NCI-H187 treated with DMSO at 0.1 percent for 48 hours (cell line): ENCODE measurements at places on chromosomes 6 and 20.

GRCh38 chr6:110185879-110186278 is 5.7 kb downstream of the CDC40 start:
- DNase-seq: no peak

GRCh38 chr6:119479860-119480655 is 130.5 kb upstream of the MAN1A1 start:
- no peak for DNase-seq

DNA sequence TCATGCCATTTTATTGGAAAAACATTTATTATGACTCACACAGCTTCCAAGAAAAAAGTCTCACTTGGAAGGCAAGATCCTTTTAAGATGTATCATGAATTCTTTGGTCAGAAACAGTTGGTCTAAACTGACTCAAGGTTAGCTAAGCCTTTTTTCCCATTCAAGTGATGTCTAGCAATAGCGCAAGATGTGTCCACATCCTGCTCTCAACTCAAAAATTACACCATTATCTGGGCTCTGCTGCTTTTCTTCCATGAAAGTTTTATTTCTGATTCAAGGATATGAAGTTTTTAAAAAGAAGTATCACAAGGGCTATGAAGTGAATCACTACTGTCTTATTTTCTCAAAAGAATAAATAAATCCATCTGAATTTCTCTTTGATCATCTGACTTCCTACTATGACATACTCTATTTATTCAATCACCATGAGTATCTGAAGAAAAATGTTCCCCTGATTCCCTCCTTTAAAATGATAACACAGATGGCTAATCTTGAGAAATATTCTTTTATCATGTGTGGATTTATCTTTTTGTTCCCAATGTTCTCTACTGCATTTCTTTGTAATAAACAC is 139.2 kb downstream of the AHI1 start:
- no peak for DNase-seq

- DNase-seq: no peak
Observed at GRCh38 chr6:82720992-82721391, 344.6 kb downstream of the UBE3D start.

- DNase-seq: no peak
Observed at GRCh38 chr6:14348389-14348788, 230.8 kb downstream of the CD83 start.

DNA sequence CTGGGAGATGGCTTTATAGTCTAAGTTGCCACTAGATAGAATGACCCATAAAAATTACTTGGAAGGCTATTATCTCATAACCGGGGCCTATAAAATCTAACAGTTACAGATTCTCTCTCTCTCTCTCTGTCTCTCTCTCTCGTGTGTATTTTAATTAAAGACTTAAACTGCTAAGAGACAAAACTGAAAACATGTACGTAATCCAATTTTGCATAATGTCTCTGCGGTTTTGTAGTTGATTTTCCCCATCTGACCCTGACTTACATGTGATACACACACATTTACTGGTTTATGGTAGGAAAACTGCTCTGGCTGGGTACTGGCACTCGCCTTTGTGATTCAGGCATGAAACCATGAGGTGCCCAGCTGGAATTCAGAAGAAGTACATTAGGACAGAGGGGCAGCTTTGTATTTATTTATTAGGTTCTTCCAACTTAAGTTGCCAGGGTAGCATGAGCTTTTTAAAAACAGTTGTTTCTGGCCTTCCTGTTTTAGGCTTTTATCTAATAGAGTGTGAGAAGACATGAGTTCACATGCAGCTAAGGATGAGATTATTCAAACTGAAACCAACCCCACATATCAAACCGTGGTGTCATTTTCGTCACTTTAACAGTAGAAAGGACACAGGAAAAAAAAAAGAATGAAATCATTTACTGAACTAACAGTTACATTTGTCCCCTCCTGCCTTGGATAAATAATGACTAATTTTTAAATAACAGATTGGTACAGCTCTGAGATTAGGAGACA is 182.5 kb downstream of the GMPR start:
- DNase-seq: no peak

GRCh38 chr6:117534974-117535373 is 52.5 kb downstream of the DCBLD1 start:
- DNase-seq: no peak

DNA sequence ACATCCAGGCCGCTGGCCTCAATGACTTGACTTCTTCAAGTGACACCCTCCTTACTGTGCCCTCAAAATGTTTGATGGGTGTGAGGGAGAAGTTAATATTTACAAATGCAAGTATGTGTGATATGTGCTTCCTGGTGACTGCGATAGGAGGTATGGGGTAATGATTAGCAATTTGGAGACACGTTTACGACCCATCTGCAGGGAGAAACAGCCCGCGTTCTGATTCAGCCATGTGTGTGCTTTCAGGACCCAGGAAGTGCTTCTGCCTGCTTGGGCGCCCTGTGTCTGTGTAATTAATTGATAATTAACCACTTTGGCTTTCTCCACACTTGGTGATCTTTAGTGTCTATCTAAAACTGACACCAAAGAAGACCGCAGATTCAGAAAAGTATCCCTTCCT is 25.0 kb downstream of the SIRPA start:
- DNase-seq: no peak

- DNase-seq: no peak
Observed at GRCh38 chr6:127069659-127070279, 48.7 kb upstream of the RSPO3 start.

GRCh38 chr6:155495011-155495768 is 39.6 kb upstream of the NOX3 start:
- DNase-seq: no peak

- no peak for DNase-seq
Observed at GRCh38 chr6:108752733-108753590, 95.3 kb upstream of the ARMC2 start.

GRCh38 chr6:40407239-40407638 is 179.9 kb downstream of the LRFN2 start:
- no peak for DNase-seq

GRCh38 chr6:123770247-123770949 is 33.3 kb upstream of the NKAIN2 start:
- no peak for DNase-seq

GRCh38 chr6:152954443-152954842 is 28.4 kb downstream of the FBXO5 start:
- DNase-seq: no peak

DNA sequence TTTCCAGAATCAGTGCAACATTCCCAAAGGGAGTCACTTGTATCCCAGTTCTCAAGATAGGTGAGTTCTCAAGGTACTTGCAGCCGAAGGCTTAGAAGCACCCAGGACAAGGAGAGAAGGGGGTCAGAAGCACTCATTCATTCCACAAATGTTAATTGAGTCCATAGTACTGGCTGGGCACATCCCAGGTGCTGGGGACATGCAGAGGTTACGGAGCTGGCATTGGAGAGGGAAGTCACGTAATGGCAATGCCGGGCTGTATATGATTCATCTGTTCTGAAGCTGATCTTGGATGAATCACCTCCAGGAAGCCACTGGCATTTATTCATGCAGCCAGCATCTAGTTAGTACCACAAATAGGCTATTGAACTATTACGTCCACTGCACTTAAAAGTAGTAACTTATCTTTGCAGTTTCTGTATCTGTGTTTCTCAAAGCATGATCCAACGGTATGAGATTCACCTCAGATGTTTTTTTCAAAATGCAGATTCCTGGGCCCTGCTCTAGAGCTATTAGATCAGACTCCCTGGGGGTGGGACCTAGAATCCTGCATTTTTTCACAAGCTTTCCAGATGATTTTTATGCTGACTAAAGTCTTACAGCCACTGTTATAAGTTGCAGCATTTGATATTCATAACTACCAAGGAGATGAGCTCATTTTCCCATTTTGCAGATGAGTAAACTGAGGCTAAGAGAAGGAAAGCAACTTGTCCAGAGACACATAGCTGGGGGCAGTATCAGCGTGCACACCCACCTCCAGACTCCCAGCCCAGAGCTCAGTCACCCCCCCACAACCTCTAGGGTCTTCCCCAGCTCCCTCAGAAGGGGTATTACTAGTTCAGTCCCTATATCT is 44.1 kb upstream of the ID1 start:
- DNase-seq: no peak

DNA sequence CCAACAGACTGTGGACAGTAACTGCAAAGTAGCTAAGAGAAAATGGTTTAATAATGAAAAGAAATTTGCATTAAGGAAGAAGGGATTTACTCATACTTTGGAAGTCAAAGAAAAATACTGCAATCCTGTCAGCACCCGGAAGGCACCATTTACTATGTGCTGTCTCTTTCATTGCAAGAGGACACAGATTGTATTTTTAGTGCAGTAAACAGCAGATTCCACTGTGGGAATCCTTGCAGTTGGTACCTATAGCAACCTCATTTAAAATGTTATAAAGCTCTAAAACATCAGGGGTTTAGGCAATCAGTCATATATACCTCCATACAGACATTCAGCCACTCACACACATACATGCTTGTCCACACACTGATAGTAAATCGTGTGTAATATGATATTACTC is 346.8 kb downstream of the PKHD1 start:
- DNase-seq: no peak

DNA sequence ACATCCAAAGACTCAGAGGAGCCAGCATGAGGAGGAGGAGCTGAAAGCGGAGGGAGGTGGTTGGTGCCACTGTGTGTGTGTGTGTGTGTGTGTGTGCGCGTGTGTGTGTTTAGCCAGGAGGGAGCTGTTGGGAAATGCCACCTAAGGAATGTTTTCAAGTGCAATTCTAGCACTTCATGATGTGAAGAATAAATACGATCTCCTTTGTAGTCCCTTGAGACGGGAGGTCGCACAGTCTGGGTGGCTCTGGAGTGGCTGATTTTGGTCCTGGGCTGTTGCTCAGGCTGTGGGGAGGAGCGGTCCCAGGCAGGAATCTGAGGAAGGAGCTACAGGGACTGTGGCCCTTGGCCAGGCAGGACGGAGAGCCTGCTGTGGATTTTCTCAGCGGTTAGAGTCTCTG is 93.7 kb downstream of the PPP1R14C start:
- DNase-seq: no peak

GRCh38 chr6:130029163-130029562 is 10.8 kb downstream of the L3MBTL3 start:
- DNase-seq: no peak

- DNase-seq: no peak
Observed at GRCh38 chr6:78580923-78581322, 286.4 kb upstream of the IRAK1BP1 start.

- DNase-seq: no peak
Observed at GRCh38 chr6:12467706-12468670, 177.8 kb downstream of the EDN1 start.

- no peak for DNase-seq
Observed at GRCh38 chr6:113457198-113457597, 399.9 kb upstream of the MARCKS start.

GRCh38 chr20:10671919-10672623 is 1.7 kb downstream of the JAG1 start:
- DNase-seq: no peak

- DNase-seq: no peak
Observed at GRCh38 chr6:33144373-33144772, 47.9 kb downstream of the COL11A2 start.

DNA sequence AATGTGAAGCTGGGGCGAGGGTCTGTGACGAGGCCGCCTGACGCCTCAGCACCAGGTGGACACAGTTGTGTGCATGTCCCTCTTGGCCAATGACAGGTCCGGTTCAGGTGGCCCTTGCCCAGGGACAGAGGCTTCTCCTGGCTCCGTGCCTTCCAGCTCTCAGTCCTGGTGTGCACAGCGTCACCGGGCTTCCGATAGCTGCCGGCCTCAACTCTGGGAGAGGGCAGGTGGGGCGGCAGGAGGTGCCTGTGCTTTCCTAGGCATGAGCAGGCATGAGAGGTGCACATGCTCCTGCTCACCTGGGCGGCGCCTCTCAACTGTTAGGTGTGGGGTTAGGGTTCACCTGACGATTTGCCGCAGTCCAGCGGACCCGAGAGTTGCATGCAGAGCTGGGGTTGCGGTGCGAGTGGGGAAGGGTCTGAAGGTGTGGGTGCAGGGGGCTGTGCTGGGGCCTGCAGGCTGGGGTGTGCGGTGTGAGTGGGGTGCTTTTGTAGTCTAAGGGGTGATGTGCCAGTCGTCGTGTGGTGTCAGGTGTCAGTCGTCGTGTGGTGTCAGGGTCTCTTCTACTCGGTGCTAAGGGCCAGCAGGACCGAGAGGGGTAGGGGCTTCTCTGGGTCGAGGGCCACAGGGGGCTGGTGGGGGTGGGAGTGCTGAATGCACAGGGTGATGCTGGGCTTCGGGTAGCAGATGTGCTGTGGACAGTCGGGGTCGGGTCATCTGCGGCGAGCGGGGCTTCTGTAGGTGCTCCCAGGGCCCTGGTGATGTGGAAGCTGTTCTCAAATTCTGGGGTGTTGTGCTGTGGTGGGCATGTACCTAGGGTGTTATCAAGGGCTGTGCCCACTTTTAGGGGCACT is 3.8 kb upstream of the SOX18 start:
- no peak for DNase-seq

DNA sequence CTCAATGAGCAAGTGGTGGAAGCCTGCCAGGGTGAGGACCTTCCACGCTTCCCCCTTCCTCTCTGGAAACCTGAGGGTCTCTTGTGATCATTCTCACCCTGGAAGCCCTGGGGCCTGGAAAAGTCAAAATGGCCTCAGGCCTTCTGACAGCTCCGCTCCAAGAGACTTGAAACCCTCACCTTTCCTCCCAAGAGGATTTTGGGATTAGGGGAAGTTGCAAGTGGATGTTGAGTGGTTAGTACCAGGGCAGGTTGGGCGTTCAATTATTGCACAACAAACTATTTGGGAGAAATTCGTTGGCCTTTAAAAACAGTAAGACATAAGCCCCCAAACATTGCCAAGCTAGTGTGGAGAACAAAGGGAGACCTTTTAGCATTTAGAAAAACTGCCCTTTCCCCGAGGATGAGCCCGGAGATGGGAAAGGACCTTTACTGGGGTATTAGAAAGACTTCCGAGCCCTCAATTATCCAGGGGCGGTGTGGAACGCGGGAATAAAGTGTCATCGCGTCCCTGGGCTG is 4.7 kb downstream of the NKX2-2 start:
- no peak for DNase-seq

DNA sequence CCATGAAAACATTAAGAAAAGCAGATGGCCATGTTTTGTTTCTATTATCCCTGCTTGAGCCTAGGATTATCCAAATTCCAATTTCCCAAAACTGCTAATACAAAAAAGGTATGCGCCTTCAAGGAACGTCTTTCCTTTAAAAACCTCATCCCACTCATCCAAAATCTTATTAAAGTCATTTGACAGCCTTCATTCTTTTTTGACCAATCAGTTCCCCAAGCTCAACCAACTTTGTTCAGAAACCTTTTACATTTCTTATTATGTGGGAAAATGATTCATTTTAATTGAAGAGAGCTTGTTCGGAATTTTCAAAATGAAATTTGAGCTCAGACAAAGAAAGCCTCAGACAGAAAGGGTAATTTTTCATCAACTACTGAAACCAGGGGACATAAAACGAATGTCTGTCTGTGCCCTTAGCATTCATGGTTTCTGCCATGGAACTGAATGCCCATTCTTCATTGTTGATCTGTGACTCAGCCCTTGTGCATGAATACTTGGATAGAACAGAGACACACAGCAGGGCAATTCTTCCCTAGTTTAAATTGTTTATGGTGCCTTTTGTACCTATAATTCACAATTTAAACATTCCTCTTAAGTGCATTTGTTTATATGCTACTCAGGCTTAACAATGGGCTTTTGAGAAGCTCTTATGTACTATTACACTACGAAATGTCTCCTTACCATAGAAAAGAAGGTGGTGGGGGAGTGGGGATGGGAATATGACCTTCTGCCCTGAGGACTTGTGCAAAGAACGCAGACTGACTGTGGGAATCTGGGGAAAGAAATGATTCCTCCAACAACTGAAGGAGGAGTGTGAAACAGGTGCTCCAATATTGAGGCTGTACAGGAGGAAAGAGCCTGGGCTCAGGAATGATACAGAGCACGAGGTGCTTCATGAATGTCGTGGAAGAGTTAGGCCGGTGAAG is 49.8 kb upstream of the ERVFRD-1 start:
- DNase-seq: no peak
